ENCODE measurements at places on chromosomes 4 and X. TPM values are rescaled to one million over a fixed set of nuclear protein-coding genes. Genes with fewer than 3 reads are reported as not detected.

The CSAG1 gene
- not detected for total RNA-seq

The WDR1 gene
- total RNA-seq: 314 TPM

The ZNF711 gene
- 1.5 TPM for total RNA-seq

The IQCM gene
- total RNA-seq: not detected

The MAGED4B gene
- total RNA-seq: 24.6 TPM

The NHSL2 gene
- 1.1 TPM for total RNA-seq

The PITX2 gene
- total RNA-seq: 0.36 TPM

DNA sequence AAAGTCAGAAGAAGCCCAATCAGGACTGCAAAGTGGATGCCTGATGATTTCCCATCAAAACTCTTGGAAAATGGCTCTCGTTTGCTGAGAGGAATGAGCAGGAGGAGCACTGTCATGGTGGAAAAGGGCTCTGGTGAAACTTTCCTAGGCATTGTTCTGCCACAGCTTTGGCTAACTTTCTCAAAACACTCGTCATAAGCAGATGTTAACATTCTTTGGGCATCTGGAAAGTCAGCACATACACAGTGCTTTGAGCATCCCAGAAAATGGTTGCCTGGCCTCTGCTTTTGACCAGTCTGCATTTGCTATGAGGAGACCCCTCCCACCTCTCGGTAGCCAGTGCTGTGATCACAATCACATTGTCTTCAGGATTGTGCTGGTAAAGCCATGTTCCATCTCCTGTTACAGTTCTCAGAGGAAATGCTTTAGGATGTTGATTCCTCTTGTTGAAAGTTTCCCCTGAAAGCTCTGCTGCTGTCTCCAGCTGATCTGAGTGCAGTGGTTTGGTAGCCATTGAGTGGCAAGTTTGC is 25.2 kb upstream of the TBC1D14 start:
- no peak overlapping the region for H3K4me3 ChIP-seq
- no peaks in the 10 kb centered on the region for H3K27me3 ChIP-seq
- peaks cover 26% of the 10 kb centered on the region for H3K4me1 ChIP-seq
- H3K27ac ChIP-seq: no peak overlapping the region
- peaks cover 26% of the 10 kb centered on the region for H3K36me3 ChIP-seq

GRCh38 chr4:140368686-140369085 is 4.8 kb upstream of the SCOC start:
- H3K4me3 ChIP-seq: no peak overlapping the region
- no peak overlapping the region for H3K27ac ChIP-seq
- H3K36me3 ChIP-seq: no peaks in the 10 kb centered on the region

- no peaks in the 10 kb centered on the region for H3K4me1 ChIP-seq
- H3K27me3 ChIP-seq: no peaks in the 10 kb centered on the region
- H3K27ac ChIP-seq: no peak overlapping the region
- no peaks in the 10 kb centered on the region for H3K36me3 ChIP-seq
- no peak for DNase-seq
- H3K4me3 ChIP-seq: no peak overlapping the region
Measured at GRCh38 chr4:67593741-67594175, 35.2 kb downstream of the STAP1 start.

DNA sequence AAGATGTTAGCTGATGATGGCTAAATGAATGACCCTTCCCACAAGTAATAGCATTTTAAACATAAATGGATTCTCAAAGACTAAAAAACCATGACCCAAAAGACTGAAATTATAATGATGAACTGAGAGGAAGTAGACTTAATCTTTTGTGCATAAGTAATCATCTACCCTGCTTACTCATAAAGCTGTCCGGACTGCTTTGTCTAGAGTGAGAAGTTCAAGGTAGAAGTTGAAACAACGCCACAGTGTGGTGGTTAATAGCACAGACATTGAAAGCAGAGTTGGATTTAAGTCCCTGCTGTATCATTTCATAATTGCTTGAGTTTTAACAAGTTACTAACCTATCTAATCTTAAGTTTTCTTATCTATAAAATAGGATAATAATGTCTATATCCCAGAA is 346.6 kb downstream of the CENPC start:
- no peak overlapping the region for H3K27ac ChIP-seq
- no peaks in the 10 kb centered on the region for H3K27me3 ChIP-seq
- DNase-seq: peak; percentile 47

GRCh38 chrX:40173143-40174000 is 75.6 kb upstream of the BCOR start:
- H3K36me3 ChIP-seq: no peaks in the 10 kb centered on the region
- peak overlapping the region; percentile 71 for H3K4me3 ChIP-seq
- peak; percentile 83 for DNase-seq
- H3K4me1 ChIP-seq: peaks cover 19% of the 10 kb centered on the region

- no peaks in the 10 kb centered on the region for H3K36me3 ChIP-seq
- H3K27me3 ChIP-seq: no peaks in the 10 kb centered on the region
- no peaks in the 10 kb centered on the region for H3K4me1 ChIP-seq
- H3K27ac ChIP-seq: no peak overlapping the region
- no peak for DNase-seq
Measured at GRCh38 chr4:11073621-11074051, 355.1 kb downstream of the HS3ST1 start.

GRCh38 chr4:175951794-175952193 is 113.8 kb upstream of the WDR17 start:
- no peaks in the 10 kb centered on the region for H3K36me3 ChIP-seq
- DNase-seq: no peak
- no peak overlapping the region for H3K4me3 ChIP-seq
- H3K4me1 ChIP-seq: peaks cover 2% of the 10 kb centered on the region
- no peaks in the 10 kb centered on the region for H3K27me3 ChIP-seq

DNA sequence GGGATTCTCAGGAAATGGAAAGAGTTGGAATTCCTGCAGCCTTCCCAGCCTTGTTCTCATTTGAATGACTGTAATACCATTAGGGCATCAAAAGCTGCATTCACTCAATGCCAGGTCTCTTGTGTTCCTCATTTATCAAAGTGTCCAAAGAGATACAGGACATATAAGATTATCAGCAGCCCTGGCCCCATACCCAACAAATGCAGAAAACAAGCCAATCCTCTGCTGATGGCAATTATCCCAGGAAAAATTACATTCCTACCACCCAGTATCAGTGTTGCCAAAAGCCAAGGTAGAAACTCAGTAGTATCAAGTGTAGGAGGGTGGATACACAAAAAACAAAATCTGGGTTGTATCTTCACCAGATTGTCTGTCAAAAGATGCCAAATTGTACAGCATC is 18.5 kb upstream of the ASB5 start:
- no peak overlapping the region for H3K4me3 ChIP-seq
- H3K27ac ChIP-seq: no peak overlapping the region
- H3K4me1 ChIP-seq: no peaks in the 10 kb centered on the region
- DNase-seq: no peak
- no peaks in the 10 kb centered on the region for H3K36me3 ChIP-seq

GRCh38 chrX:115318139-115318538 is 28.6 kb downstream of the LUZP4 start:
- H3K36me3 ChIP-seq: no peaks in the 10 kb centered on the region
- DNase-seq: no peak
- H3K4me3 ChIP-seq: no peak overlapping the region
- no peaks in the 10 kb centered on the region for H3K4me1 ChIP-seq
- H3K27ac ChIP-seq: no peak overlapping the region
- peaks cover 22% of the 10 kb centered on the region for H3K27me3 ChIP-seq

DNA sequence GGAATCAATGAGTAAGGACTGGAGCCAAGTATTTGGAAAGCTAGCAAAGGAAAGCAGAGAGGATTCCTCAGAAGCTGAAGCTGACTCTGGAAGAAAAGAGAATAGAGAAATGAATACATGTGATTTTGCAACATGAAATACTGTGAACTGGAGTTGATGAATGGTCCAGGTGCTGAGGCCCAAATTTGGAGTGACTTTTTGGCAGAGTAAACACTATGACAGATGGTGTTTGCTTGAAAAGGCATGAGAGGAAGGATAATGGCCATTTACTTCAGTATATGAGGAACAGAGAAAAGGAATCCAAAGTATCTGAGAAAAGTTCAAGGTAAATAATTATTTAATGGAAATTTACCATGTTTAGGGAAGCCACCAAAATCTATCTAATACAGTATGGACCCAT is 236.7 kb downstream of the SLITRK2 start:
- H3K4me1 ChIP-seq: no peaks in the 10 kb centered on the region
- no peak for DNase-seq
- no peaks in the 10 kb centered on the region for H3K36me3 ChIP-seq
- no peak overlapping the region for H3K27ac ChIP-seq
- no peaks in the 10 kb centered on the region for H3K27me3 ChIP-seq

GRCh38 chr4:605702-606425 is 19.5 kb upstream of the PDE6B start:
- H3K36me3 ChIP-seq: no peaks in the 10 kb centered on the region
- peaks cover 3% of the 10 kb centered on the region for H3K27me3 ChIP-seq
- no peak overlapping the region for H3K27ac ChIP-seq
- no peak overlapping the region for H3K4me3 ChIP-seq
- no peaks in the 10 kb centered on the region for H3K4me1 ChIP-seq

DNA sequence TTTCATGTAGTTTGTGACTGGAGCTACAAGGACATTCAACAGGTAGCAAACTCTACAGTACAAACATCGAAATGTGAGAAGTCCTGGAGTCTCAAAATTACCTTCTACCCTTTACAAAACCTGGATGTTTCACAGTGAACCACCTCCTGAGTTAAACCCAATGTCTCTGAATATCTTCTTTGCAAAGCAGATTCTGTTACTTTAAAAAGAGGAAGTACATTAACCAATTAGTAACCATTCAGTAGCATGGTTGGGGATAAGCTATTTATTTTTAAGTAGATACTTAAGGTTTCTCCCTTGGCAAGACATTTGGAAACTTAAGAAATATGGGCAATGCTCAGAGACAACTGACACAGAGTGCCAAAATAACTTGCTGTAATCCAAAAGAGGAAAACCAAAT is 371.9 kb upstream of the NWD2 start:
- H3K27ac ChIP-seq: no peak overlapping the region
- H3K27me3 ChIP-seq: no peaks in the 10 kb centered on the region
- no peaks in the 10 kb centered on the region for H3K36me3 ChIP-seq
- no peak overlapping the region for H3K4me3 ChIP-seq

- H3K36me3 ChIP-seq: no peaks in the 10 kb centered on the region
- no peak for DNase-seq
- H3K4me1 ChIP-seq: no peaks in the 10 kb centered on the region
- H3K27me3 ChIP-seq: peaks cover 18% of the 10 kb centered on the region
- H3K4me3 ChIP-seq: no peak overlapping the region
Measured at GRCh38 chrX:153557618-153558355, 40.3 kb downstream of the ATP2B3 start.

DNA sequence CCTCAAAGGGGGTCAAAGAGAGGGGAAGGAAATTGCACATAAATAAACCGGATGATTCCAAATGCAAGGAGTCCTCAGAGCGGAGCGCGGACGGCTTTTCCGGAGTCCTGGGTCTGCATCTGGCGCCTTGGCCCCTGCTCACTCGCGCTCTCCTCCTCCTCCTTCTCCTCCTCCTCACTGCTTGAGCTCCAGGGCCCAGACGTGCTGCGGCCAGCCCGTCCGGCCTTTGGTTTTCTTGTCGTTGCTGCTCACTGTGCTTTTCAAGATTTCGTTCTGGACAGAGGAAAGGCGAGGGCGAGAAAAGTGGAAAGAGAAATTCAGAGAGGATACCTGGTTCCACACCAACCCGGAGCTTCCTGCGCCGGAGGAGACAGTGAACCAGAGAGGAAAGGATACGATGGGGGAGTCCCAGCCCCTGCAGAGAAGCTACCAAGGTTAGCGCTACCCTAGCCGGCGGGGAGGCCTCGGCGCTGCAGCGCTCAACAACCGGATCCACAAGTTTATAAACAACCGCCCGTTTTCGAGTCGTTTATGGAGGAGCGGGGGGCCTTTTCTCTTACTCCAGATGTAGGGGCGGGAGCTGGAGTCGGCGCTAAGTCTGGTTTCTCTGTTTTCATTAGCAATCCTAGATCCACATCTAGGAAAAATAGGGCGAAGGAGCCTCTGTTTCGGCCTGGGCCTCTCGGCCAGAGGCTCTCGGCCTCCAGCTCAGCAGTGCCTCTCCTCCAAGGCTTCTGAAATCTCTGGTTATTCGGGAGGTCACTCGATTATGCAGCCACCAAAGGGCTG is 2.7 kb downstream of the HAND2 start:
- H3K27me3 ChIP-seq: peaks cover 48% of the 10 kb centered on the region
- no peaks in the 10 kb centered on the region for H3K36me3 ChIP-seq
- H3K27ac ChIP-seq: no peak overlapping the region
- DNase-seq: peak; percentile 71

Data from osteoblast (primary cell).